ENCODE measurements at places on chromosomes 2 and 18.
A peak's percentile ranks its signal among the peaks of the same experiment; 100 is the strongest.

GRCh38 chr2:61471905-61472805, 1.3 kb upstream of the USP34 start:
- DNase-seq: no peak

DNA sequence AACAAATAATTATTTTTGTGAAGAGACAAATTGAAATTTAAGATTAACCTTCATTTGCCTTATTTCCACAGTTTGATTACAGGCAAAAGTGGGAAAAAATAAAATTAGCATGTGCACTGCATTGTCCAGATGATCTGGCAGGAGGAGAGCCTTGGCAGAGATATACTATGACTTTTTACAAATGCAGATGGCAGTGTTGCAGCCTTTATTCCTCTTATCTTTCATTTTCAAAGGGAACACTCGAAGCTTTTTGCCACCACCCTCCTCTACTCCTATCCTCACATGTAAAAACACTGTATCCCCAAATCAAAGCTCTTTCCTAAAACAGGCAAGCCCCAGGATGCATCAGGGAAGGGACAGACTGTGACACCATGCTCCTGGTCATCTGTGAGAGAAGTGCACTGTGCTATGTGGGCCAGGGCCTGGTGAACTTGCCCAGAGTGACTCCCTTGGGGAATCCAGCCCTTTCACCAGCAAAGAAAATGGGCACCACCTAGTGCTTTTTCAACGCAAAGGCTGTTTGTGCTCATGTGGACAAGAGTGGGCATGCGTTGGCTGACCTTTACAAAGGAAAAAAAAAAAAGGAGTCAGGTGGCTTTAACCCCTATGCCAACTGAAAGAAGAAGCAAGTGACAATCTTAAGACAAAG, 74.7 kb upstream of the ETAA1 start:
- DNase-seq: peak; percentile 60

DNA sequence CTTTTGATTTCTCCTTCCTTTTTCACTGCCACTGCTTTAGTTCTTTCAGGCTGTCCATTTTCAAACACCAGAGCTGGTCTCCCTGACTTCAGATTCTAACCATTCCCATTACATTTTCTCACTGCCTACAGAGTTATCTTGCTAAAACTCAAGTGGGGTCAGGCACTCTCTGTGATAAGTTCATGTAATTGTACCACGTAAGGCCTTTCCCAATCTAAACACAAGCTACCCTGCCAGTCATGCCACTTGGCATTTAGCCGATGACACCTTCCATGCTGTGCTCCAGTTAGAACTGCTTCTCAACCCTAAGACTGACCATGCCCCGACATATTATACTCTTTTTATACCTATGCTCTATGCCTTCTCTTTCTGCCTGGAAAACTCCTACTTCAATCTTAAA, 592.4 kb downstream of the DPP10 start:
- DNase-seq: no peak

DNA sequence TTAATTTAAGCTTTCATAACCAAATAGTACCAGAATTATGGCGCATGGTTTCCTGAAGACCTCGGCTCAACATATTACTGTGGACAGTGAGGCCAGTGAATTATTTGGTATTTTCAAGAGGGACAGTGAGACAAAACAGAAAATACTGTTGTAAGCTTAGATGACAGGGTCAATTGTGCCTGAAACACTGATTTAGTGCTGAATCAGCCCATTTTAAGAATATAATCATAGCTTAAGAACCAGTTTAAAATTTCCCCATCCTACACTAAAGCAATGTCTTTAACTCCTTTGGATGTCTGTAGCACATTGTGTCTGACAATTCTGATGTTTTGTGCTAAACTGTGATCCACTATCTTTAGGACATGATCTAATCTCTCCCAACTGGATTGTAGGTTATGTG, 4.6 kb downstream of the ITGA6 start:
- no peak for DNase-seq

DNA sequence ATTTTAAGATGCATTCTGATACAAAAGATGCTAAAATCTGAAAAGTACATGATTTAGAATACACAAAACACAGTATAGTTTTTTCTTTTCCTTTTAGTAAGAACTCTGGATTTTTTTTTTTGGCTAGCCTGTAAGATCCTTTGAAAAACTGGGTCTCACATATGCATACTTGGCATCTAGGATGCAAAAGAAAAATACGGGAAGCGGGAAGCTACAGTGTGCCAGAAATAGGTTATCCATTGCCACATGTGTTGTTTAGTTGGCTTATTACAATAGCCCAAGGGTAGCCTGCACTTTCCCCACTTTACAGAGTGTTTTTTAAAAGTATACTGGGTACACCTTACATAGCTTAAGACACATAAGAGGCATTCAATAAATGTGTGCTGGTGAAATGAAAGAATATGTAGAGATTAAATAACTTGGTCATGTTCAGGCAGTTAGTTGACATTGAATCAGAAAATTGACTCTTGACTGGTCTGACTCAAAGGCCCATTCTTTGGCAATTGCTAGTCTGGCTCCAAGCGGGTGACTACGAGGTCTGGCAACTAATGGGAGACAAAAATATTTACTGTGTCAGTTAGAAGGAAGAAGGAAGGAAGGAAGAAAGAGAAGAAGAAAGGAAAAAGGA, 286.8 kb upstream of the TRIB2 start:
- DNase-seq: no peak

DNA sequence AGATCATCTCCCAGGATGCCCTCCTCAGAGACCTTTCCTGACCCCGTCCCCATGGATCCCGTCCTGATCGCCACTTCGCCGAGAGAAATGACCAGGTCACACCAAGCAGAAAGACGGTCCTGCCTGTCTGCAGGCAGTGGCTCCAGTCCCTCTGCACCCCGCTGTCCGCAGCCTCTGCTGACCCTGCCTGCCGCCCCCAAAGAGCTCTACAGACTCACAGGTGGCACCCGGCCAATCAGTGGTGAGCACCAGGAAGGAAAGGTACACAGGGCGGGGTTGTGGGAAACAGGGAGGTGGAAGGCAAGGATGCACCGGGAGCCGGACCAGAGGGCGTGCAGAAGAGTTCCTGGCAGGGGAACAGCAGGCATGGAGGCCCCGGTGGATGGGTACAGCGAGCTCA, 94.8 kb downstream of the NDUFA10 start:
- peak; percentile 75 for DNase-seq
